Renal cortex interstitium (tissue), 15 donors: ENCODE measurements at places on chromosomes 2 and 18.

DNA sequence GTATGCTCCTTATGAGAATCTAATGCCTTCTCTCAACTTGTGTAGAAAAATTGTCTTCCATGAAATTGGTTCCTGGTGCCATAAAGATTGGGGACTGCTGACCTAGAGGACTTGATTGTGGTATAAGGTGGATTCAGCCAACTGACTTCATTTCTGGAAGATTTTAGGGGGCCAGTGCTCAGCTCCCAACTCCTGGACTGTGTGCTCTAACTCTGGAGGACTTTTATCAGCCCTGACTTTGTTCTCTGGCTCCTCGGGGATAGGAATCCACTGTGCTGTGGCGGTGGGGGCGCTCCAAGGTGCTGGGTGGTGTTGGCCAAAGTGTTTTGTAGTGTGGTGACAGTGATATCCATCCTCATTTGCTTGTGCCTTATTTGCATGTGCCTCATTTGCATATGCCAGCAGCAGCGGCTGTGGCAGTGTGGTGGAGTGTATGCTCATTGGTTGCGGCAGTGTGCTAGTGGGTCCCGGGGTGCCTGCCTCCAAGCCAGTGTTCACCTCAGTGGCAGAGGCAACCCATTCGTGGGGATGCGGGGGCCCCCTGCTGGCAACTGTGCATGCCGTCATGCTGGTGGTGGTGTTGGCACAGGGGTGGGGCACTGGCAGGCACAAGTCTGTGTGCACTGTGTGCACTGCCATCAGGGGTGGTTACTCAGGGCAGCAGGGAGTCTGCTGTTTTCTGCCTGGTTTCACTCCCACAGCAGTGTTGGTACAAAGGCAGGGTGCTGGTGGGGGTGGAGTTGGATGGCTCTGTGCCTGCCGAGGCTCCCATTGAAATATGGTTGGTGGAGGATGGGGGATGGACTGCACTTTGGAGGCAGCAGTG, 19.6 kb downstream of the EHBP1 start:
- no peak for DNase-seq

DNA sequence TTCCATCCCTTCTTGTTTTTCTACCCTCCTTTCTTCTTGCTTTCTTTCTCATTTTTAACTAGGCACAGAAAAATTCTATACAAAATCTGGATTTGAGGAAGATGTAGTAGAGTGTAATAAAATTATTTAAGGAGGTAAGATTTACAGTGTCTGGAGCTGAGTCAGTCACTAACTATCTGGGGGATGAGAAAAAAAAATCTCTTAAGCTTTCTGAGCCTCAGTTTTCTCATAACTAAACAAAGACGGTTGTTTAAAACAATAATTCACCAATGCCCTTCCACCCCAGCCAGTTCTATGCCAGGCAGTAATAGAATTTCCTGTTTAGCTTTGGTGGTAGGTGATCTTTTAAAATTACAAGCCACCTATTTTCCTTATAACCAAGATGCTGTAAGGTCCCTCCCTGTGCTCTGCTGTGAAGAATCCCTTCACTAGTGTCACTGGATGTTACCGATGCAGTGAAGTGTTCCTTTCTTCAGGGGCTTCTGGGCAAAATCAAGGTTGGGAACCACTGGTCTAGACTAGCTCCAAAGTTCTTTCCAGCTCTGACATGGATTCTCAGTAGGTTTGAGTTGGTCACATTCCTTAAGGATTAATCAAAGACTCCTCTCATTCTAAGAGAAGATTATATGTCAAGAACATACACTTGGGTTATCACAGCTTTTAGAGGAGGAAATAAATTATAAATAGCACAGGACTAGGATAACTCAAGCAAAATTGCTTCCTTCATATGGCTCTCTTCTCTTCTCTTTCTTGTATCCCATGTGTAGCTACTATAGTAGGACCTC, 289.0 kb downstream of the CDH2 start:
- DNase-seq: no peak

DNA sequence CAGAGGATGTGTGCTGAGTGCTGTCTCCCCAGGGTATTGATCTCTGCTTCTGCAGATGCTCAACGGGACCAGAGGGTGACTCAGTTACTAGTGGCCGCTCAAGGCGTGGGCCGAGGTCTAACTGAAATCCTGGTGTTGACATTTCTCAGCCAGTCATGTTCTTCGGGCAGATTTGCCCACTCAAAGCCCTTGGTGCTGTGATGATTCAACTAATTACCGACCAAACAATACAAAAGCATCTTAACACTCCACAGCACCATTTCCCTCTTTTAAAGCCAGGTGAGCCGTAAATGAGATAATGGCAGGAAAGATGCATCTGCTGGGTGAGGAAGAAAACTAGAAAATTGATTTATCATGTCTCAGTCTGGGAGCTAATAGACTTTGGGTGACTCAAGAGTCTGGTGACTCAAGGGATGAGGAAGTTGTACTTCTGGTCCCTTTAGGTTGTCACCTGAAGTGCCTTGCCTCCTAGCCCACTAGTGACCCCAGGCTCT, 32.7 kb upstream of the PRLH start:
- no peak for DNase-seq

GRCh38 chr2:172415865-172416183, 11.6 kb upstream of the ITGA6 start:
- DNase-seq: no peak

DNA sequence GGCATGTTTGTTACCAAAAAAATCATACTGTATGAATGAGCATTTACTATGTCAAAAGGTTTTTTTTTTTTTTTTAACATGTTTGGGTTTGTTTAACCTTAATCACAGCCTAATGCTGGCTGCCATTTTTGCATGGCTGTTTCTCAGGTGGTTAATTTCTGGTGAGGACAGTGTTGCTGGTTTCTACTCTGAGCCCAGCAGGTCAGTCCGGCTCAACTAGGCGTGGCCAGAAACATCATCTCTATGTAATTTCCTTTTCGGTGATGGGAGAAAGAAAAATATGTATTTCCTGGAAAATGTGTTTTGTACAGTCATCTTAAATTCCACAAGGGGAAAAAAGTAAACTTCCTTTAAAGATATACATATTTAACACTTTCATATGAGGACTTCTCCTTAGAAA, 24.9 kb upstream of the BZW1 start:
- no peak for DNase-seq

GRCh38 chr2:144524118-144525009, 4.4 kb upstream of the ZEB2 start:
- DNase-seq: no peak

DNA sequence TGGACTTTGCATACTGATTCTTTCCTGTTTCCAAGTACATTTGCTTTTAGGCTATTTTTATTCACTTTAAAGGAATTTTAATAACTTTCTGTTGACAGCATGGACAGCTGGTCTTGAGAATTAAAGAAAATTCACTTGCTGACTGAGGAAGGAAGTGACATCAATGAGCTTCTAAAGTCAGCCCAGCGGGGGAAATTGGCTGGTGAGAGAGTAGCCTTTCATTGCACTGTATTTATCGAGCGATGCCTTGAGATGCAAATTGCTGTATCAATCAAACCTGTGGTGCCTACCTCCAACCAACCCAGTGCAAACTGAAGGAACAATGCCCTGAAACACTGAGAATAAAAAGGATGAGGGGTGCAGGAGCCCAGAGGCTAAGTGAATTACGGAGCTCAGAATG, 91.4 kb upstream of the AQP4 start:
- no peak for DNase-seq

GRCh38 chr2:67571785-67572718, 174.9 kb downstream of the ETAA1 start:
- DNase-seq: no peak

DNA sequence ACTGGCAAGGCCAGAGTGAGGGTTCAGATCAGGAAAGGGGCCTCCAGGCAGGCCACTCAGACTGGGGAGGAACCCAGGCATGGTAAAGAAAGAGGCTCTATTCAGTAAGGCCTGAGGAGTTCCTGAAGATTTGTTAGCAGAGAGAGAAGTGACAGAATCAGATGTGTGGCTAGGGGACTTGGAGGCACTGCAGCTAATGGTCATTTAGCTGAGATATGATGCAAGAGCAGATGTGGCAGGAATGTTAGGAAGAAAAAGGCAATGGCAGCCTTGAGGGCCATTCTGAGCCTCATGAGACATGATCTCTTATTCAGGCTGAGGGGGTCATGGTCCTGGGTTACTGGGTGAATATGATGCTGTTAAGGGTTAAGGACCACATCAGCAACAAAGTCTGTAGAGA, 73.4 kb downstream of the CCDC93 start:
- DNase-seq: no peak

DNA sequence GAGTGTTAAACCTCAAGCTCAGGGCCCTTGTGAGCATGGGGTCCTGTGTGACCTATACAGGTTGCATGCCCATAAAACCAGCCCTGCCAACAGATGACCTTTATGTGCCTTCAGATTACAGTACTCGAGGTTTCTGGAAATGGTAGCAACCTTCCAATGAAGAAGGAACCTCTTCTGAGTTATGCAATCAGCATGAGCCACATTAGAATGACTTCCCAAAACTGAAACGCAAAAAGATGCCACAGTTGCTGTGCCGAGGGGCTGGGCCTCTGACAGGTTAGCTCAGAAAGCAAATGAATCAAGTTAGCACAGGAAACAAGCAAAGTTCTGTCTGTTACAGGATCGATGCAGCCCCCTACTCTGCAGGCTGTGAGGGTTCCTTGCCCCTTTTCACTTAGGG, 37.7 kb downstream of the TGFA start:
- no peak for DNase-seq

GRCh38 chr2:8039732-8040131, 642.1 kb upstream of the ID2 start:
- no peak for DNase-seq

DNA sequence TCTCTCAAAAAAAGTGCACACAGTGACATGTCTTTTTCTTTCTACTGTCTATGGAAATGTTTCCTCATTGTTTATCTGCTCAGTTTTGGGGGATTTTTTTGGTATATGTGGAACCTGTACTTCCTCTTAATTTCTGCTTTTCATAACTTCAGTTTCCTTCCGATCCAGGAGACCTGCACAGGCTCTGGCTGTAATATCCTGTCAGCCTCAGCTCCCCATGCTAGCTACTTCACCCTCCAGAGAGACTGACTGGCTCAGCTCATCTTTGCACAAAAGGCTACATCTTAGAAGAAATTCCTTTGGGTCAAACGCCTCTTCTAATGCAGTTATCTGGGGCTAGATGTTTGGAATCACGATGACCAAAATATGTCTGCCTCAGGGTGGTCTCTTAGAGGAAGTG, 378.4 kb downstream of the RND3 start:
- DNase-seq: no peak

DNA sequence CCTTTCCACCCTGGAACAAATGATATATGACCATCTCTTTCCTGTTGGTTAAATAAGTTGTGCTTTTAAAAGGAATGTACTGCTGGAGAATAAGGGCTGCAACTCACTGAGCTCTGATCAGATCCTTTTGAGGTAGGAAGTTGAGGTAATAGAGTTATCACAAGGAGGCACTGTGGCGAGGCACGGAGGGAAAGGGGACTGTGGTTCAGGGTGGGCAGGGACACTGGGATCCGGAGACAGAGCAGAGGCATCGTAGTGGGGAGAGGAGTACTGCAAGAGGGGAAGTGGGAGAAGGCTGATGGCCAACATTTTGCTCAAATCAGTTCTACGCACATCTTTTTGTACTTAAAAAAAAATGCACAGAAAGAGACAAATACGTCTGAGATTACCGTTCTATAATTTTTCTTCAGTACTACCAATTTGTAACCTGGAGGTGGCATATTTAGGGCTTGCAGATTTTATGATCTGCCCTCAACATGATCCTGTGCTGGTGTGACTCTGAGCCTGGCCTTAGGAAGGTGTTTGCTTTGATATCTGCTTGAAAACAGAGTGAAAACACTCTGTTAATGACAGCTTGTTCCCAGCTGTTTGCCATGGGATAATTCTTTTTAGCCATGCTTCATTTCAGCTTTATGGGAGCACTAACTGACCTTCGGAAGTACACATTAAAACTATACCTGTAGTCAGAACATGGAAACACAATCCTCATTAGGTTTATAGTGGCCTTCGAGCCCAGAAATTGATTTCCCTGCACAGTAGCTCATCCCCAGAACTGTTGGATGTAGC, 168.1 kb downstream of the KCNE4 start:
- DNase-seq: no peak

- no peak for DNase-seq
Measured at GRCh38 chr18:9604348-9604747, 10.0 kb downstream of the PPP4R1 start.

- DNase-seq: no peak
Measured at GRCh38 chr2:71510196-71510807, 56.9 kb downstream of the DYSF start.
